ENCODE measurements at places on chromosomes 6 and 20. TPM values are rescaled to one million over a fixed set of nuclear protein-coding genes. Genes with fewer than 3 reads are reported as not detected.

Gene PLN
- total RNA-seq, result not detected

Gene PACRG
- not detected for total RNA-seq

Gene POPDC3
- total RNA-seq, result 26.4 TPM

Gene TCP11
- not detected for total RNA-seq

Gene C6orf141
- total RNA-seq, result 19.8 TPM

Gene SYNJ2
- total RNA-seq, result 47.2 TPM
